ENCODE measurements at places on chromosomes 2 and 18.

- peak; percentile 48 for DNase-seq
These were observed 113.3 kb downstream of the KIAA1328 start for GRCh38 chr18:36942264-36942663.

DNA sequence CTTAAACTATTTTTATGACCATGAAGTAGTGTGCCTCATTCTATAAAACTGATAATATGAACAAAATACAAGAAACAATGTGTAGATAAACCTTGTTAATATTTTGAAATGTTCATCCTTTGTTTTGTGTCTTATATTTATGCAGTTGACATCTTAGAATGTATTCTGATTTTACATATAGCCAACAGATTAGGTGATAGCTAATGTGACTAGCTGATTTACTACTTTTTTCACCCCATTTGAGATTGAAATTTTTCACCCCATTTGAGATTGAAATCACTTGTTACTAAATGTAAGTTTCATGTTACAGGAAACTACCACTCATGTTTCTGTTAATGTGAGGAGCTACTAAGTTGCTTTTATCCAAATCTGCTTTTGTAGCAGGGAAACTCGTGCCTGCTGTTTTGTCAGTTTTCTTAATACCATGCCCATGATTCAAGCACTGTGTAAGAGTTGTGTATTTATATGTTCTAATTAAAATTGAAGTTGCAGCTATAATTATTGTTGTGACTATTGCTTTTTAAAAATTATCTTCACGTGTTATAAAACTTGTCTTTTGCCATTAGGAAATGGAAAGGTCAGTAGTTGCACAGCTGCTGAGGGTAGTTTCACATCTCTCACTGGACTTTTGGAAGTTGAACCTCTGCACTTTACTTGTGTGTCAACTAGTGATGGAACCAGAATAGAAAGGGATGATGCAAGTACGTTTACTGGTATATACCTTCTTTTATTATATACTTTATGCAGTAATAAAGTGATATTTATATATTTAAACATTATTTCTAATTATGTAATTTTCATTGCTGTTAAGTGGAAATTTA, 96.6 kb downstream of the BIRC6 start:
- DNase-seq, result no peak

- DNase-seq, result peak; percentile 29
These were observed 201.3 kb upstream of the CXCR4 start for GRCh38 chr2:136319237-136319636.

- no peak for DNase-seq
These were observed 24.3 kb upstream of the ASPRV1 start for GRCh38 chr2:69985688-69986087.

DNA sequence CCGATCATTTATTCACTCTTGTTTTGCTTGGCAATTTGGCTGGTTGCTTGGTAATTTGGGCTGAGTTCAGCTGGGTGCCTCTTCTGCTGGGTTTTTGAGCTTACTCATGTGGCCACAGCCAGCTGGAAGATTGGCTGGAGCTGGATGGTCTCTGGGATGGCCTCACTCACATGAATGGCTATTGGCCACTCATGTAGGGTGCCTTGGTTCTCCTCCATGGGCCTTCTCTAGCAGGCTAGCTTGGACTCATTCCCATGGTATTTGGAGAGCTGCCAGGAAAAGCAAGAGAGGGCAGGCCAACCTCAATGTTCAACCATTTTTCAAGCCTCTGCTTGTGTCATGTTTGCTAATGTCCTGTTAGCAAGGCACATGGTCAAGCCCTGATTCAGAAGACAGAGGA, 16.9 kb downstream of the ZAP70 start:
- no peak for DNase-seq

DNA sequence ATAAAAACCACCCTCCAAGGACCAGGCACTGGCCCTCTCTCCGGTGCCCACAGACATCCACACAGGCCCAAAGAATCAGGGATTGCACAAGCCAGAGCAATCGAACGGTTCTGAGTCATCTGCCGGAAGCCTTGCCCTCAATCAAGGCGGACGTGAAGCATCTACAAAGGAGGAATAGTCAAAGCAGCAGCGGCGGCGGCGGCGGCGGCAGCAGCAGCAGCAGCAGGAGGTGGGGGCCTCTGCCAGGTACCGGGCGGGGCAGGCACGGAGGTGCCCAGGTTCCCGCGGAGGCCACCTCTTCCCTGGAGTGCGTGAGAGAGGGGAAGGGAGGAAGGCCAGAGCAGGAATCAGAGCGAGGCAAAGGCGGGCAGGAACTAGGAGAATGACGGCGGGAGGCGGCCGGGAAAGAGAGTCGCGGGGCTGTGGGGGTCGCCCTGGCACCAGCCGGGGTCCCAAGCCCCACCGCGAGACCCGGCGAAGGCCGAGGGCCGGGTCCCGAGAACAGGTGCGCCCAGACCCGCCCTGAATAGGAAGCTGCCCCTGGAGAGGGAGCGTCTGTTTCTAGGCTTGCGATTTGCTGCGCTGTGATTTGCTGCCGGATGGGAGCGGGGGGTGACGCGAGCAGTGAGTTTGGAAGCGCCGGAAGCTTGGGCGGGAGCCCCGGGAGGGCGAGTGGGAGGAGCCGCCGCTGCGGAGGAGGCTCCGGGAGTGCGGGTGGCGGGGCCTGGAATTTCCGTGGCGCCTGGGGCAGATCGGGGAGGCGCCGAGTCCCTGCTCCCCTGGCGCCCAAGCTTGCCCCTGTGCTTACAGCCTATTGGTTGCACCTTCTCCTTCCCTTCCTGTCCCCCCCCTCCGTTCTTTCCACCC, at the start of gene SERPINB8:
TSS of gene SERPINB8 (plus strand) at position 140 of the 867 bp plus-strand sequence. CDS start 8,228 bp downstream, outside the sequence.
- peak; percentile 90 for DNase-seq

DNA sequence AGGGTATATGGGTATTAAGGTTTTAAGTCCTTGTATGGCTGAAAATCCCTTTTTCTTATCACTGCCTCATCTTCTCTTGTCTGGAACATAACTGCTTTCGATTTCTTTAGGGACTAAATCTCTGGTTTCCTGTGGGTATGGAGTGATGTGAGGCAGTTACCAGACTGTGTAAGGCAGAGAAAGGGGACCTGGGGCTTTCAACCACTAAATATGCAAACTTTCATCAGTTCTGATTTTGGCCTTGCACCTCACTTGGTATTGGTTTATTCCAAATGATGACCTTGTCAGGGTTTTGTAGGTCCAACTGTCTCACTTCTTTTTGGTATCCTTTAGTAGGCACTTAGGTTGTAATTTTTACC, 9.3 kb downstream of the MAP4K4 start:
- DNase-seq, result peak; percentile 75

DNA sequence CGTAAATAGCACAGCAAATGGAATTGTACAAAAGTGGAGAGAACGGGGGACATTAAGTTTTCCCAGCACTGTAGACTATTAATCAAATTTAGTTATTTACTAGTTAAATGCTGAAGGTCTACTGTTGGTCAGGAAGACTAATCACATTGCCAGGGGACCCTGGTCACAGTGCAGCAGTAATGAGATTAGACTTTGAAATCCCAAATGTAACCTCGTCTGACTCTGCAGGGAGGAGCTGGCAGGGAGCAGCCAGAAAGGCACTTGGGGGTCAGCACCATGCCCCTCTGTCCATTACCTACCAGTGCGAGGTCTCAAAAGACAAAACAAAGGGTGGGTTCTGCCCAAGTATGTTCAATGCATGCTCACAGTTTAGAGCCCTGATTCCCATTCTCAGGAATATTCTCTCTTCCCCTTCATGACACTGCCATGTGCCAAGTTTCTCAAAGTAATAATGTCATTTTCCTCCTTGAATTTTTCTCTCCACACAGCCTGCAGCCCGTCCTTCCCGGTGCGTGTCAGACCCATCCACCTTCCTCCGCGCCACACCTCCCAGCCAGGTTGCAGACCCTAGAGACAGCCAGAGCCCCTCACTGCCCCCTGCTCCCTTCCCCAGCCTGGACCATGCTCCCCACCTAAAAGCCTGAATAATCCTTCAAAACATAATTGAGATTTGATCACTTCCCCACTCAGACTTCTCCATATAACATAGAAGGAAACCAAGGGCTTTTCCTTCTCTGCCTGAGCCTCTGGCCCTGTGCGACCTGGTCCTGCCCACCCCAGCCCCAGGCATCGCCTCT, 52.5 kb downstream of the TMEM18 start:
- DNase-seq, result no peak

- DNase-seq, result no peak
These were observed 17.4 kb downstream of the RUFY4 start for GRCh38 chr2:218086478-218086877.

DNA sequence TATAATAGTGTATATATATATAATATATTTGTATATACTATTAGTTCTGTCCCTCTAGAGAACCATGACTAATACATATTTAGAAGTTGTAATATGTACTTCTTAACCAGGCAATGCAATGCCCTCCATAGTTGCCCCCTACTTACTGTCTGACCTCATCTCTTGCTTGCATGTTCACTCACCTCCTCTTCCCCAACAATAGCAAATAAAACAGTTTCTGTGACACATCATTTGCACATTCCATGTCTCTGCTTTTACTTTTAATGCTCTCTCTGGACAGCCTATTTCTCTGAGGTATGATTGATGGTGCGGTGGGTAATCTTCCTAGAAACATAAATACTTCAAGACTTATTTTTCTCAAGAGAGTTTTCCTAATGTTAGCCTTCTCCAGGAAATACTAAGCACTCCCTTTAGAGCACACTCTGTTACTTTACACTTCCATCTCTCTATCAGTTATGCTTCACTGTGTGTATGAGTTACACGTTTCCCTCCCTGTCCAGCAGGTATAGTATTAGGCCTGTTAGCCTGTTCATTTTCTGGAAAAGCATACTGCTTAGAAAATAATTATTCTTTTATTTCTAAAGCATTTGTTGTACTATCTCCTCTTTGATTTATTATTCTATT, 295.6 kb upstream of the LRATD1 start:
- no peak for DNase-seq

DNA sequence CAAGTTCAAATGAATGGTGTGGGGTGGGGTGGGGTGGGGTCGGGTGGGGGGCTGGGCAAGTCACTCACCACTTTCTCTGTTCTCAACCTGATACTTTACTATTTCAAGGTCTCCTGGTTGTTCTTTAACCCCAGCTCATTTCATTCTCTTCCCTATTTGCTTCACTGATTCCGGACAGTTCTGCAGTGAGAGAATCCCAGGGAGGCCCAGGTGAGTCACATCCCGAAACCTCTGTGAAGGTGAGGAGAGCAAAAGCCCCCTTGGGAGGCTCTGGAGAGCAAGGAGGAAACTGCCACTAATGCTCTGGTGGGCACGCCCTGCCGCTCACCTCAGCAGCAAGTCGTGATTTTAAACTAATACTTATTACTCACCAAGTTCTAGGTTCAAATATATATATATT, 8.9 kb downstream of the EDAR start:
- no peak for DNase-seq

DNA sequence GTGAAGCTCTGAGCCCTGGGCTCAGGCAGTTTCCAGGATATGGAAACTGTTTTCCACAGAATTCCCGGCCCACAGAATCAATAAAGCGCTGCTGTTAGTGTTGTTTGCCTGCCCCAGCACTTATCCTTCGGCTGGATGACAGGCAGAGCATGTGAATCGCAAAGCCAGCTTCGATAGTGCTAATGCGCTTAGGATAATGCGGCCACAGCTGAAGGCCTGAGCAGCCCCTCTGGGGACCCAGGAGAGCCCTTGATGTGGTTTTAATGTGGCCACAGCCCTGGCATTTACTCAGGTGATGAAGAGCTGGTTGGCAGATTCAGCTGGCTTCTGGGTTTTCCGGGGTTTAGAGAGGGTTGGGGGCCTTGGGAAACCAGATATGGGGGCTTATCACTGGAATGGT, 23.7 kb downstream of the PCARE start:
- DNase-seq, result no peak

GRCh38 chr18:36499938-36500337, 202.4 kb downstream of the FHOD3 start:
- no peak for DNase-seq

DNA sequence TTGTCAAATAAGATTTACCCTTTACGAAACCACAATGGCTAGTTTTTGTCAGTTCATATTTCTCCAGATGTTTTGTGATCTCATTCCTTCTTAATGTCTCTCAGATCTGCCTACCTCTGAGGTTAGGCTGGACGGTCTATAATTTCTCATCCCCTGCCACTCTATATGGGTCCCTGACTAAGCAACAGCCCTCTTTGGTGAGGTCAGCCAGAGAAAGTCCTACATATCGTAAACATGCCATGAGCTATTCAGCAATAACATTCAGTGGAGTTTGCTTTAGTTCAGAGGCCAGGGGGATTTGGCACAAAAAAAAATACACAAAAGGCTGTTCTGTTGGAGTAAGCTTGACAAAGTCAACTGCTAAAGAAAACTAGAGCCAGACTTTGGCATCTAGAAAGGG, 192.1 kb upstream of the NCKAP5 start:
- DNase-seq, result no peak

- DNase-seq, result no peak
These were observed 446.8 kb upstream of the GCFC2 start for GRCh38 chr2:76157531-76157930.

GRCh38 chr2:33272001-33272400, 204.4 kb upstream of the RASGRP3 start:
- peak; percentile 85 for DNase-seq

GRCh38 chr2:191625016-191625415, 52.9 kb upstream of the NABP1 start:
- DNase-seq, result peak; percentile 48

DNA sequence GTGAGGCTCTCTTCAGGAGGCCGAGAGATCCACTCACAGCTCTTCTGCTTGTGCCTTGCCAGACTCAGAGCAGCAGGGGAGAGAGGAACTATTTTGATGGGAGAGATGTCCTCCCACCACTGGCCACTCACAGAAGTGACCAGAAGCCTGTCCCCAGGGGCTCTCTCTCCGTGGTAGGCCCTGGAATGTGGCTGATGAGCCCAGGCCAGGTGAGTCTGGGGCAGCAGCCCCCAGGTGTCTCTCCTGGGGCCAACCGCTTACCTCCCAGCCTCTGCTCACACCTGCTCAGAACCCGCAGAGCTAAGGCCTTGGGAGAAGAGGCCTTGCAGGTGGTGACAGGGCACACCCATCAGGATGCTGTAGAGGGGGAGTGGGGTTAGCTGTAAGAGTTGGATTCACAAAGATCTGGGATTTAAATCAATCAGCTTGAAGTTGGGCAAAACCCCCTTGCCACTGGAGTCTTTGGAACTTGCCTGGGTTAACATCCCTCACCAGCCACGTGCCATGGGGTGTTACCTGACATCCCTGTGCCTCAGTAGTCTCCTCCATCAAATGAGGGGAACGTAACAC, 29.1 kb upstream of the ASB18 start:
- DNase-seq, result no peak

DNA sequence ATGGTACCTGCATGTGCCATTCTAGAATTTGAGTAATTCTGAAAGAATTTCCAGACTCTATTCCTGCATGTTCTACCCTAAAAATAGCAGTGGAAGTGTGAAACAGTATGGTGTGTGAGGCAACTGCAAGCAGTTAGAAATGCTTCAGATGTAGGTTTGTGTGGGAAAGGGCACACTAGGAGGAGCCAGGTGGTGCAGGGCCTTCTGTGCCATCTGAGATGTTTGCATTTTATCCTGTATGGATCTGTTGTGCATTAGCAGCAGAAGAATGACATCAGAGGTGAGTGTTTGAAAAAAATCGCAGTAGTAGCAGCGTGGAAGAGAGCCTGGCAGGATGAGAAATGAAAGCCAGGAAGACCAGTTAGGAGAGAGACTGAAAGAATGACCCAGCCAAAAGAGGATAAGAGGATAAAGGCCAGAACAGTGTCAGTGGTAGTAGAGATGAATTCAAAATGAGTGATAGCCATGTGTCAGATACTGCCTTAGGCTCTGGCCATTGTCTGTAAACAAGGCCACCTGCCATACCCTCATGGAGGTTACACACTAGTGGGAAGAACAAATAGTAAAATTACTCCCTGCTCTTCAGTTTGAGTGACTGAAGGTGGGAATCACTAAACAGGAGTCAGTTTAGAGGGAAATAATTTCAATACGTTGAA, 142.2 kb downstream of the PKP4 start:
- DNase-seq, result no peak
